Glomerular endothelial cell (primary cell): ENCODE measurements at places on chromosomes 11 and 22.

GRCh38 chr11:104113541-104113940 is 50.4 kb downstream of the PDGFD start:
- no peak for DNase-seq

GRCh38 chr22:39717099-39717498 is 146.5 kb downstream of the CACNA1I start:
- no peak for DNase-seq

GRCh38 chr22:44752285-44753188 is at the start of gene ARHGAP8:
Gene ARHGAP8, plus strand, starts transcription at chr22:44752575. Its CDS starts 33,953 bp downstream, at chr22:44786528.
- DNase-seq, result no peak

DNA sequence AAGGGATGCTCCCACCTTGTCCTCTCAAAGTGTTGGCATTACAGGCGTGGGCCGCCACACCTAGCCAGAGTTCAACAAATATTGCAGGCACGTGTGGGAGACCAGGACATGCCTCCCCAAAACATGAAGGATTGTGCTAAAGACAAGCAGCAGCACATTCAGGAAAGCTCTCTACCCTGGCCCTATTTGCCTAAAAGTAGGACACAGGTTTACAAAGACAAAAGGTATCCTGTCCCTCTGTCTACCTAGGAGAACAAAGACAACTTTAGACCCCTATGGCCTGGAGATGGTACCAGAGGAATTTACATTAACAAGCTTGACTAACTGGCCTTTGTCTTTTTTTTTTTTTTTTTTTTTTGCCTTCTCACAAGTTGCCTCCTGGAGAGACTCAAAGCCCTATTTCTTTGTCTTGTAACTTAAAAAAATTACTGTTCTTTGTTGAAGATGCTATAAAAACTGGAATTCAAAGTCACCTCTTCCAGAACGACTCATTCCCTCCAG is 859 bp upstream of the ACCS start:
- DNase-seq, result no peak

DNA sequence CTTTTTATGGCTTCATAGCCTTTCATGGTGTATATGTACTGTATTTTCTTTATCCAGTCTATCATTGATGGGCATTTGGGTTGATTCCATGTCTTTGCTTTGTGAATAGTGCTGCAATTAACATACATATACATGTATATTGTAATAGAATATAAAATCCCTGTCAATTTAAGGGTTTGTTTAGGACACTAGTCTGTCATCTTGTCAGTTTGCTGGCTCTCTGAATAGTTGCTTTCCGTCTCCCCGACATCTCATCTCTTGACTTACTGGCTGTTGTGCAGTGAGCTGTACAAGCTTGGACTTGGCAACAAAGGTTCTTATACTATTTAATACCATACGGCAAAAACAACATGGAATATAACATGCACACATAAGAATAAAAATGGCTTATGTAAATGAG is 1487.5 kb downstream of the LRRC4C start:
- no peak for DNase-seq

DNA sequence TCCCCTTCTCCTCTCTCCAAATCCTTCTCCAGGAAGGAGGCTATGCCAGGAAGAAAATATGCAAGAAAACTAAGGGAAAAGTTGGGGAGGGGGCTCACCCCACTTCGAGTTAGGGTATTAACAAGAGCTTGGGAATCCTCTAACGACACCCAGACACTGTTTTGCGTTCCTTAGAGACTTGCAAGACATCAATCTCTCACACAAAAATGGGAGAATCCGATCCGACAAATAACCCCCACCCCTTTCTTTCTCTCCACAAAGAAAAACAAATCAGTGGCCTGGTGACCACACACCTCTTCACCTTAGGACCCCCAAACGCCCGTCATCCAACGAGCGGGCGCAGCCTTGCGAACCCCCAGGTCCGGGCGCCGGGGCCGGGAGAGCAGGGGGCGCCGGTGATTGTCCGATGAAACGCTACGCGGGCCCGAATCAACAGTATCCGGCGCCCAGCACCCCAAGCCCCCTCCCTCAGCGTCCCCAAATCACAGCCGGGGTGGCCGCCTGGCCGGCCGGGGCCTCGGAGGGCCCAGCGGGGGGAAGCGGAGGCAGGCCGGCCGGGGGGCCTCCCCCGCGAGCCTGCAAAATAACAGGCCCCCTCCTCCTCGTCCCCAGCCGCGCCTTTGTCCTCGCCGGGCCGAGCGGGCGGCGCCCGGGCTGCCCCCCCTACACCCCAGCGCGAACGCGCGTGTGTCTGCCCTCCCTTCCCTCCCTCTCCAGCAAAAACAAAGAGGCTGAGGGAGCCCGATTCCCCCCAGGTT is 690 bp downstream of the CSNK1E start:
- no peak for DNase-seq

DNA sequence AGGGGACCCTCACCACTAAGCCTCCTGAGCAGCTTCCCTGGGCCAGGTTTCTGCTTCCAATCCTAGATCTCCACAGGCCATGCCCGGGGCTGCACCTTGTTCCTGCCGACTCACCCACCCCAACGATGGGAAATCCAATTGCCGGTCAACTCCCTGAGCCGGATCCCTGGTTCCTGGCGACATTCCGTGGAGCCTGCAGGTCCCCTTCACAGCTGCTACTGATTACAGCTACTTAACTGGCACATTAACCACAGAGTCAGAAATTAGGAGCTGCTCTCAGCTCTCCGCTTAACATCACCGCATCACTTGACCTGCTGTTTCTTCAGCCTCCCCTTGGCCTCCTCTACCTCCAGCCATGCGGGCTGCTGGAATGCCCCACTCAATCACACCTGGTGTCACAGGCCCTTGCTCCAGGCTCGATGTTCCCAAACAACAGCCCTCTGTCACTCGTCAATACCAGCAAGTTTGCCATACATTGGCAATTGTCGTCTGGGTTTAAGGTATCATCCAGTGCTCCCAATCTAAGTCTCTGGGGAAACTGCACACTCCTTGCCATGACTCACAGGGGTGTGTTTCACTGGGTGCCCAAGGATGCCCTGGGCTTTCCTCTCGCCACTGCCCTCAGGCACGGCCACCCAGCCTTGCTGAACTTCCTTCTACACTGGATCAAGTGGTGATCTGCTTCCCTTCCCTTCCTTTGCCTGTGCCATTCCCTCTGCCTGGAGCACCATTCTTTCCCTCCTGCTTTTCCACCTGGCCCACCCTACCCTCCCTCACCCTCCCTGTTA is 181.0 kb downstream of the MN1 start:
- no peak for DNase-seq

DNA sequence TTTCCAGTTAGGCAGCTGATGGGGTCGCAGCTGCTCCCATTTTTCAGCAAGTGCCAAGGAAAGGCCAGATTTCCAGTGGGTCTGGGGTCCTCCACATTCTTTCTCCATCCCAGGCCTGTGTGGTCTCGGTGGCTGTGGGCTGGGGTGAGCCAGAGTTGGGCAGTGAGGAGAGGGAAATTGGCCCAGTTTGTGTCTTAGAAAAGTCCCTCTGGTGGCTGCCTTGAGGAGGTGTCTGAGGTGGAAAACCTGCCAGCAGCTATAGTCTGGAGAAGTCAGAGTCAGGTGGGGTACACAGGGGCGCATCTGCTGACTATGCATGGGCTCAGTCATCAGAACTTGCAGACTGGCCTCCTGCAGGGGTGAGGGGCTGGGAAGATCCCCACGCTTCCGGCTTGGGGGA is 30.5 kb downstream of the MRGPRD start:
- DNase-seq, result no peak

DNA sequence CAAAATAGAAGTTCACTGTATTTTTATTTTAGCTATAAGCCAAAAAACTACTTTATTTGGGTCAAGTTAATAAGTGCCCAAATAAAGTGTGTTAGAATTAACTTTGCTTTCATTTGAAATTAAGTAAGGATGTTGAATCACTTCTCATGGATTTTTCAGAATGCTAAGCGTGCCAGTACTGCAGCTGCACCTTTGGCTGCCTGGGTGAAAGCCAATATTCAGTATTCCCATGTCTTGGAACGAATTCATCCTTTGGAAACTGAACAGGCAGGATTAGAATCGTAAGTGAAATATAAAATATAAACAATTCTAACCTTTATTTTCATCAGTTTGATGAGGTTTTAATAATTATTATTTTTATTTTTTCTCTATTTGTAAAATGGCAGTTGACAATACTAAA is 113.6 kb downstream of the DYNC2H1 start:
- DNase-seq, result no peak

- no peak for DNase-seq
These were observed 155.7 kb downstream of the NAV2 start for GRCh38 chr11:19868281-19868821.

- no peak for DNase-seq
These were observed 15.9 kb upstream of the POU2AF2 start for GRCh38 chr11:111229604-111230003.

- no peak for DNase-seq
These were observed 78.6 kb downstream of the PARVA start for GRCh38 chr11:12455938-12456337.

DNA sequence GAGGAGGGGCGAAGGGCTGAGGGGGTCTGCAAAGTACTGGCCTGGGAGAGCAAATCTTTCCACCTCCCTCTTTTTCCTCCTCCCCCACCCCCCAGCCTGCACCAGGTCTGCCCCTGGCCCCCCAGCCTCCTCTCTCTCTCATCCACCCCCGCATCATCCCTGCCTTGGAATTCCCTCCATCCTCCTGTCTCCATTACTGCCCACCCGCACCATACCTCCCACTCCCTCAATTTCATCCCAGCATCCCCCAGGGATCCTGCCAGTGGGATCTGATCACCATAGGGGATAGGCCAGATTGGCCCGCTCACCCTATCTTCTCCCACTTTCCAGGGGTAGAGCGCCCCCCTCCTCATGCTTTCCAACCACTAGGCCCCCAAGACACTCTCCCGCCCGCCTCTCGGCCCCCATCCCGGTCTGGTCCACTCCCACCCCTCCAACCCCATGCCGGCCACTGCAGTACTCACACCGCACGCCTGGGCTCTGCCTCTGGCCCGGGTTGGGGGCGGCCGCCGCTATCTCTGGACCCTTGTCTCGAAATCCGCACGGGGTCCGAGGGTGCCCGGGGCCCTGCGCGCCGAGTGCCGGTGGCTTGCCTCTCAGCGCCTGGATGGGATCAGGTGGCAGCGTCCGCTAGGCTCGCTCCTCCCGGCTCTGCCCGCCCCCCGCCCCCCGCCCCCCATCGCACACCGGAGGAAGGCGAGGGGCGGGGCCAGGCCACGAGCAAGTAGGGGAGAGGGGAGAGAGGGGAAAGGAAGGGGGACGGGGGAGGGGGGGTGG is at the start of gene GAL3ST3:
Gene GAL3ST3 (minus strand): TSS at position 615 of the 777 bp plus-strand sequence. CDS start 3,746 bp downstream, outside the sequence.
- no peak for DNase-seq

DNA sequence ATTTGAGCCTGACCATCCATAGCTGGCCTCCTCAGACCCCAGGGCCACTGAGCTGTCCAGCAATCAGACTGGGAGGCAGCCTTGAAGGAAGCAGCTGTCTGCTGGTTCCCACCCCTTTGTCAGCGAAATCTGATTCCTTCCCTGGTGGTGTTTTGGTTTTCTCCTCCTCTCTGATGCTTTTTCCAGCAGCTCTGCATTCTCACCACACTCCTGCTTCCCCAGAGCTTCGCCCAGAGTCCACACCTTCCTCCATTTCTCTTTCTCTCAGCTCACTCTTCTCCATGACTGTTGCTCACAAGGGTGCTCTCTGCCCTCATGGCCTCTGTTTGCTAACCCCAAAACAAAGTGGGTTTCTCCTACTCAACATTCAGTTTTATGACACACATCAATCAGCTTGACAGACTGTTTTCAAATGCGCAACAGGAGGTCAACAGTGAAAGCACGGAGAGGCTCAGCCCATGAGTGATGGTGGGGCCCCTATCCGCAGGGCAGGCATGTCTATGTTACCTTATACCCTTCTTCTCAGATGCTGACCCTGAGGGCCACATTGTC is 130.6 kb upstream of the MTNR1B start:
- DNase-seq, result no peak

GRCh38 chr11:119905162-119905561 is 176.2 kb upstream of the NECTIN1 start:
- no peak for DNase-seq

- no peak for DNase-seq
These were observed 266.0 kb upstream of the MTNR1B start for GRCh38 chr11:92703449-92703830.

DNA sequence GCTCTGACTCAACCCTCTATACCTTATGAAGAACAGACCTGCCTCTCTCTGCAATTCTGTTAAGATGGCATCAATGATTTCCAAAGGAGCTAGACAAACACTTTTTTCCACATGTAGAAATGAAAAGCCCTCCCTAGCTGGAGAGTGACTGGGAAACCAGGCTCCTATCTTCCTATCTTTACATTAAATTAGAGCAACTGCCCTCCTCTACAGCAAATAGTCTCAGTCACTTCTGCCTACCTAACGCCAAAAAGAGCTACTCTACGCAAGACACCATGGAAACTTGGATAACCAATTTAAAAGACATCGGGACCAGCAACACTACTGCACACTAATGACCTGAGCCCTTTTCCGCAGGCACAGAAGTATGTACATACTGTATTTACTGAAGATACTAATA is 84.8 kb downstream of the MICAL3 start:
- DNase-seq, result no peak

- DNase-seq, result no peak
These were observed 582.2 kb upstream of the CADM1 start for GRCh38 chr11:116086426-116086825.

DNA sequence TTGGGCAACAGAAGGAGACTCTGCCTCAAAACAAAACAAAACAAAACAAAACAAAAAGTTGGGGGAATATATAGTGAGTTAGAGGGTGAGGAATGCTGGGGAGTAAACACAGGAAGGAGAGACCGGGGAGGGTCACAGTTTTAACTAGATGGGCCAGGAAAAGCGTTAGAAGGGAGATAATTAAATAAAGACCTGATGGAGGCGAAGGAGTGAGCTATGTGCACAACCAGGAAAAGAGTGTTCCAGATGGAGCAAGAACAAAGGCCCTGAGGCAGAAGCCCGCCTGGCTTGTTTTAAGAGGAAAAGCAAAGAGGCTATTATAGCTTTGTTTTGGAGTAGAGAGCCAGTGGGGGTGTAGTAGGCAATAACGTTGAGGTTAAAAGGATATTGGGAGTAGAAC is 4.8 kb upstream of the PLA2G6 start:
- no peak for DNase-seq

DNA sequence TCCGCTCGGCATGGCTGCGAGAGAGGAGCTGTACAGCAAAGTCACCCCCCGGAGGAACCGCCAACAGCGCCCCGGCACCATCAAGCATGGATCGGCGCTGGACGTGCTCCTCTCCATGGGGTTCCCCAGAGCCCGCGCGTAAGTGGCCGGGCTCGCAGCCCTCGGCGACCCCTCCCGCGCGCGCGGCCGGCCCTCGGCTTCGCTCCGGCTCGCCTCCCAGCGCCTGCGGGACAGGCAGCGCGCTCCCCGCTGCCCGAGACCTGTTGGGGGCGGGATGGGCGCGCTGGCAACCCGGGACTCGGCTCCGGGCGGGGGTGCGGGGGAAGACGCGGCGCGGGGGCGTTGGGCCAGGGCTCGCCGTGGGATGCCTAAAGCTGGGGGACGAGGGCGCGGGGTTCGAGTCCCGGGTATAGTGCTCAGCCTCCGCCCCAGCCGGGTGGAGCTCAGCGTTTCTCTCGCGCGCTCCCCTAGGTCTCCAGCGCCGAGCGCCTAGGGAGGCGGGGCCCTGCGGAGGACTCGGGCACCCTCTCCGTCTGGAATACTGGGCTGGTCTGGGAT is 630 bp downstream of the UBASH3B start:
- no peak for DNase-seq
